Type B pancreatic cell (in vitro differentiated cells): ENCODE measurements at places on chromosomes 3 and 15. TPM values are rescaled to one million over a fixed set of nuclear protein-coding genes. Genes with fewer than 3 reads are reported as not detected.

DNA sequence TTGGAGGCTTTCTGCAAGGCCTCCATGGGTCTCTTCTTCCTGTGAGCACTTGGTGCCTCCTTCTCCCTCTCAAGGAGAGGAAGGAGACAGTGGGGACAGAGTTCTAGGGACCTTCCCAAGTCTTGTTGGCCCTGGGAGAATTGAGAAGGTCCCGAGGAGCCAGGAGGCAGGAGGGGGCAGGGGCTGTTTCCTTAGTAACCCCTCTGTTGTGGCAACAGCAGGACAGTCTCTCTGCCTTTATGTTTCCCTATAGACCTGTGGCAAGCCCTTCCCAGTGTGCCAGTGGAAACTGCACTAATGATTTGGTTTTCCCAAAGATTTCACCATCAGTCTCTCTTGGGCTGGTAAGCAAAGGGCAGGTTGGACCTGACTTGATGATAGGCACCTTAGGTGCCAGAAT lies 87.8 kb upstream of the GALNT15 start:
- no peak overlapping the region for H3K4me3 ChIP-seq
- peaks cover 3% of the 10 kb centered on the region for H3K27me3 ChIP-seq
- no peak for DNase-seq
- H3K4me1 ChIP-seq = no peaks in the 10 kb centered on the region
- H3K36me3 ChIP-seq = no peaks in the 10 kb centered on the region

GRCh38 chr15:71146580-71146982 lies 31.3 kb downstream of the THSD4 start:
- no peak overlapping the region for H3K4me3 ChIP-seq
- peaks cover 29% of the 10 kb centered on the region for H3K4me1 ChIP-seq

- H3K27me3 ChIP-seq = peaks cover 6% of the 10 kb centered on the region
- H3K36me3 ChIP-seq = no peaks in the 10 kb centered on the region
- H3K4me3 ChIP-seq = no peak overlapping the region
- H3K27ac ChIP-seq = no peak overlapping the region
- H3K4me1 ChIP-seq = peaks cover 11% of the 10 kb centered on the region
- no peak for DNase-seq
These were observed 470.9 kb downstream of the RBMS3 start for GRCh38 chr3:29751647-29752314.

GRCh38 chr3:12345141-12345561 lies 56.3 kb downstream of the PPARG start:
- H3K27ac ChIP-seq = no peak overlapping the region
- H3K4me1 ChIP-seq = no peaks in the 10 kb centered on the region
- no peak for DNase-seq
- peaks cover 19% of the 10 kb centered on the region for H3K27me3 ChIP-seq
- H3K36me3 ChIP-seq = no peaks in the 10 kb centered on the region
- H3K4me3 ChIP-seq = no peak overlapping the region

GRCh38 chr3:27715863-27716262 lies 6.3 kb downstream of the EOMES start:
- no peak overlapping the region for H3K27ac ChIP-seq
- H3K4me3 ChIP-seq = peak overlapping the region; percentile 27
- no peak for DNase-seq
- H3K36me3 ChIP-seq = no peaks in the 10 kb centered on the region

DNA sequence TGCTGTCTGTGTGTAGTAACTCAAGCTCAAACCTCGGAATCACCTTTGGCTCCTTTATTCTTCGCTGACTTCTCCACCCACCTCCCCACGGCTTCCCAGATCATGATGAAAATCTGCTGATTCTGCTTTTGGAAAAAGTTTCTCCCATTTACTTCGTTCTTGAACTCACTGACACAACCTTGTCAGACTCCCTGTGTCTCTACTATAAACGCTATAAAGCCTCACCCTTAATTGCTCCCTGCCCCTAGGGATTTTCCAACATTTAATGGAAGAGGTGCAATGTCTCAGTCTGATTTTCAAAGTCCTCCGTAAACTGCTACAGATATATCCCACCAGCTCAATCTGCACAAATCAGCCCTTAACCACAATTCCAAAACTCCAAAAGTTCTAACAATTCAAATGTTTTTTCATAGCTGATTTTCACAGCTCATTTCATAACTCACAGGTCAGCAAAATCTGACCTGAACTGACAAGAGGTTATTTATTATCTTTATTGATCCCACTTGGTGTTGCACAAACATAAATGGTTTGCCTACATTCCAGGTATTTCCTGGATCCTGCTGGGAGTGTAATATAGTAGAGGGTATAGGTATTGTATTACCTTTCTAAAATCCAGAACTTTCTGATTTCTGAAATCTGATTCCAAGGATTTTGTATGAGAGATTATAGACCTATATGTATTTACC lies 129.4 kb downstream of the PLD1 start:
- H3K4me3 ChIP-seq = peak overlapping the region; percentile 4
- H3K4me1 ChIP-seq = peaks cover 12% of the 10 kb centered on the region
- peaks cover 20% of the 10 kb centered on the region for H3K36me3 ChIP-seq

DNA sequence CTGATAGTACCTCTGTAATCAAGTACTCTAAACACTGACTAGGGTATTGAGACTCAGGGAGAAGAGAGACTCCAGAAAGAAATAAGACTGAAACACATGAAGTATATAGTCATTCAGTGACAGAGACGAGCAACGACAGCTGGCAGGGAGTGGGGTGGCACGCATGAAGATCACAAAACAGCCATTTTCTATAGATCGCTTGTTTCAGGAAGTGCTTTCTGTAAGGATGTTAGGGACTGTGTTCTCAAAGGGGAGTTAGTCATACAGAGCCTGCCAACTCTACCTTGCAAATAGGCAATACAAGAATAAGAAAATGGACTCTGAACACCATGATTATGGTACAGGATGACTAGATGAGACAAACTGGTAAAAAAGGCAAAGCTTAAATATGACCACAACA lies 139.5 kb downstream of the TBL1XR1 start:
- no peaks in the 10 kb centered on the region for H3K27me3 ChIP-seq
- no peak overlapping the region for H3K27ac ChIP-seq

DNA sequence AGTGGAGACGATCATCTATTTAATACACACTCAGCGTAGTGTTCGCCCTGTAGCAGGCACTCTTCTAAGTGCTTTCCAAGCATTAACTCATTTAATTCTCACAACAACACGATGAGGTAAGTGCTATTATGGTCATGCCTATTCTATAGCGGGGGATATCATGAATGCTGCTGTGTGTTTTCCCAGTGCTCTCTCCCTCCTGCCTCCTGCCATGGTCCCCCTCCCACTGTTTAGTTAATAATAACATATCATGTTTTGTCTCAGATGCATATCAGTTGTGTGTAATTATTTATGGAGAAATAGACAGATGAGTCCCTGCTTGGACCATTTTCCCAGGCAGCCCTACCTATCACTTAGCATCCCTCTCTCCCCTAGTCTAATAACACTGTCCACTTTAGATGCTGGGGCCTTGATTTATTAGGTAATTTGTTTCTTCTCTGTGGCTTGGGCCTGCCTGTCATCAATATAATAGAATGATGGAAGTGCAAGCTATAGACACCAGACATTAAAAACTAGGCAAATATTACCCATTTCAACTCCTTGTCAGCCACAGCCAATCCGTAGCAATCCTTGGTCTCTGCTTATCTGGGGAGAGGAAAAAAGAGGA lies 122.9 kb upstream of the TLE3 start:
- H3K36me3 ChIP-seq = no peaks in the 10 kb centered on the region
- H3K4me3 ChIP-seq = no peak overlapping the region
- DNase-seq = no peak
- H3K4me1 ChIP-seq = peaks cover 55% of the 10 kb centered on the region
- peaks cover 28% of the 10 kb centered on the region for H3K27me3 ChIP-seq

DNA sequence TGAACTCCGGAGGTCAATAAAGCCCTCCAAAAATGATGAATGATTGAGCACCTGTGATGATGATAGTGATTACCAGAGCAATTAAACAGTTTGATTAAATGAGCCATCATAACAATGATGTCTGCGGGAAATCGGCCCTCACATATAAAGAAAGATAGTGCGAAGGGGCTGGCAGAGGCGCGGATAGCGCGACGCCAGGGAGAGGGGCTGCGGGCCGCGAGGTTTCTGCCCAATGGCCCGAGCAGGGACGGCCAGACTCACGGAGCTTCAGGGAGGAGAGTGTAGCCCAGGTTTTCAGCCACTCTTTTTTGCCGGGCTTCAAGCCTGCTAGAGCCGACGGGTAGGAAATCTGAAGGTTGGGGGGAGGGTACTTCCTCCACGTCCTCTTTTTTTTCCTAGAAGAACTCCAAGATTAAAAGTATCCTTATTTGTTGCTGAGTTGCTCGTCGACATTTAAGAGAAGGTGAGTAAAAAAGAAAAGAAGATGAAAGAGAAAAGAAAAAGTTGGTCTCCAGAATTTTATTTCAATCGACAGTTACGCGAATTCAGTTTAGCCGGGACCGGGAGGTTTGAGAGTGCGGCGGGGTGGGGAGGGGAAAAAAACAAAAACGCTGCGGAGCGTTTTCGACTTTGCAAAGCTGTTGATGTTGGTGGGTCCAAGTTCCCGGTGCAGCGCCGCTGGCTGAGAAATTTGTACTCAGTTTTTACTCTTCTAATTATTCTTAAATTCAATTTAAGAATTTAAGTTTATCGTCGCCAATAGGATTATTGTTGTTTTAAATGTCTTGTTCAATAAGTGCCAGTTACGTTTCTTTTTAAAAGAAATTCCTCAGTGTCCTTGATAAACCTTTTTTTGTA lies 2.2 kb upstream of the MEIS2 start:
- H3K4me1 ChIP-seq = peaks cover 27% of the 10 kb centered on the region
- DNase-seq = no peak
- H3K27me3 ChIP-seq = peaks cover 57% of the 10 kb centered on the region
- H3K4me3 ChIP-seq = peak overlapping the region; percentile 99
- H3K36me3 ChIP-seq = peaks cover 12% of the 10 kb centered on the region
- peak overlapping the region; percentile 99 for H3K27ac ChIP-seq

- H3K27me3 ChIP-seq = no peaks in the 10 kb centered on the region
- DNase-seq = no peak
- H3K27ac ChIP-seq = no peak overlapping the region
- H3K4me1 ChIP-seq = no peaks in the 10 kb centered on the region
- H3K36me3 ChIP-seq = no peaks in the 10 kb centered on the region
These were observed 794.9 kb downstream of the NTRK3 start for GRCh38 chr15:87461631-87462030.

- H3K4me3 ChIP-seq = peak overlapping the region; percentile 37
- H3K36me3 ChIP-seq = peaks cover 4% of the 10 kb centered on the region
- H3K27me3 ChIP-seq = no peaks in the 10 kb centered on the region
- DNase-seq = no peak
- peaks cover 39% of the 10 kb centered on the region for H3K4me1 ChIP-seq
These were observed 242.5 kb downstream of the FAM43A start for GRCh38 chr3:194928227-194928626.

- H3K36me3 ChIP-seq = no peaks in the 10 kb centered on the region
- no peak for DNase-seq
- peaks cover 13% of the 10 kb centered on the region for H3K27me3 ChIP-seq
- peaks cover 23% of the 10 kb centered on the region for H3K4me1 ChIP-seq
These were observed 9.1 kb upstream of the GNAI2 start for GRCh38 chr3:50226888-50227389.

DNA sequence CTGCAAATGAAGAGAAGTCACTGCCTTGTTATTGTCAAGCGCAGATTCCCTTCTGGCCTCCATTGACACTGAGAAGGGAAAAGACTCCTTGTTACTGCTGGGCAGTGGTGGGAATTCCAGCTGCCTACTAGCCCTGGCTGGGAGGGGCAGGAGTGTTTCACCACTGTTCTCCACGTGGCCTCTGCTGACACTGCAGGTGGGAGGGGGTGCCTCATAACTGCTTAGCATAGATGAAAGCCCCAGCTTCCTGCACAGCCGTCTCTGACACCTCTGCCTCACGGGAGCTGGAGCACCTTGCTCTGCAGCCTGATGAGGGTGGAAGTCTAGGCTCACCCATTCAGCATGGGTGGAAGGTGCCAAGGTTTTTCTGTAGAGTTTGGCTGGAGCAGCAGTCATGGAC lies 52.1 kb downstream of the TM2D3 start:
- H3K36me3 ChIP-seq = no peaks in the 10 kb centered on the region
- peaks cover 15% of the 10 kb centered on the region for H3K27me3 ChIP-seq
- no peak overlapping the region for H3K27ac ChIP-seq
- no peak overlapping the region for H3K4me3 ChIP-seq

DNA sequence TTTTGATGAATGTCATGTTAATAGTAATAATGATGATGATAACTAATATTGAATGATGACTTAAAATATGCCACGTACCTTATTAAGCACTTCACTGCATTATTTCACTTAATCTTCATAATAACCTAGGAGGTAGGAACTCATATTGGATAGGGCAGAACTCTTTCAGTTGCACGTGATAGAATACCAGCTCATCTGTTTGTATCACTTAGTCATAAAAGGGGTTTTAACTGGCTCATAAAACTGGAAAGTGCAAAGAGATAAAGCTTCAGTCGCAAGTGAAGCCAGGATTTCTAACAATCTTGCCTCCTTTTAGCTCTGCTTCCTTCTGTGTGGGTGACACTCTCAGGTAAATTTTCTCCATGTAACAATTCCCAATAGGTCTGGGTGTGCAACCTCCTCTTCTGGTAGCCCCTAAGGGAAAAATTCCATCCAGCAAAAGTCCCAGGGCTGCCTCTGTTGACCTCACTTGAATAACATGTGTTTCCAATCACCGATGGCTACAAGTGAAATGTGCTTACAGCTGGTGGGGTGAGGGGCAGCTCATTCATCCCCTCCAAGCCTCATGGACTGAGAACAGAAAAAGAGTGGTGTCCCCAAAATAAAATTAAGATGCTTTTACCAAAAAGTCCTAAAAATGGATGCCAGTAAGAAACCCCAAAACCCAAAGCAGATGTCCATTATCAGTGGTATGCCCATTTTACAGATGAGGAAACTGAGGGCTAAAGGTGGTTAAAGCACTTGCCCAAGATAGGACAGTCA lies 9.3 kb downstream of the GXYLT2 start:
- peaks cover 3% of the 10 kb centered on the region for H3K36me3 ChIP-seq
- H3K27ac ChIP-seq = no peak overlapping the region
- peaks cover 27% of the 10 kb centered on the region for H3K4me1 ChIP-seq

DNA sequence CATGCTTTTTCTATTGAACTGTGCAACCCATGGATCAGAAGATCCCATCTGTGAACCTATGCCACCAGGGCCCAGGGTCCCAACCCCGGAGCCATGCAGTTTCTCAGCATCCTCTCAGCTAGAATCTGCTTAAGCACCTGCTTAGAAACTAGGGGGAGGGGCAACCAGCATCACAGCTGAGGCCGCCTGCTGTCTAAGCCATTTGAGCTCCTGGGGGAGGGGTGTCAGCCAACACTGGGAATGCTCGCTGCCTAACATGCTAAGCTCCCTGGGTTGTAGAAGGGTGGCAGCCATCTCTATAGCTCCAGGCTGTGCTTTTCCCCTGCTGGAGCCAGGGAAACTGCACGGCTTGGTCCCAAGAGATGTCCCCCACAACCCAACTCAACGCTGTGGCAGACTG lies 322.8 kb downstream of the EDEM1 start:
- no peaks in the 10 kb centered on the region for H3K27me3 ChIP-seq
- H3K4me3 ChIP-seq = no peak overlapping the region
- no peaks in the 10 kb centered on the region for H3K36me3 ChIP-seq

KNG1 gene
- total RNA-seq = not detected in 2 replicates

CSK gene
- total RNA-seq = 77.4 and 102 TPM in 2 replicates

PP2D1 gene
- total RNA-seq = not detected in 2 replicates

GPR176 gene
- total RNA-seq = 0.95 and 7.2 TPM in 2 replicates

ISL2 gene
- 1.2 and 4.5 TPM in 2 replicates for total RNA-seq

CEMIP gene
- 5.1 and 16.4 TPM in 2 replicates for total RNA-seq
